ENCODE measurements at places on chromosomes 4 and X.

DNA sequence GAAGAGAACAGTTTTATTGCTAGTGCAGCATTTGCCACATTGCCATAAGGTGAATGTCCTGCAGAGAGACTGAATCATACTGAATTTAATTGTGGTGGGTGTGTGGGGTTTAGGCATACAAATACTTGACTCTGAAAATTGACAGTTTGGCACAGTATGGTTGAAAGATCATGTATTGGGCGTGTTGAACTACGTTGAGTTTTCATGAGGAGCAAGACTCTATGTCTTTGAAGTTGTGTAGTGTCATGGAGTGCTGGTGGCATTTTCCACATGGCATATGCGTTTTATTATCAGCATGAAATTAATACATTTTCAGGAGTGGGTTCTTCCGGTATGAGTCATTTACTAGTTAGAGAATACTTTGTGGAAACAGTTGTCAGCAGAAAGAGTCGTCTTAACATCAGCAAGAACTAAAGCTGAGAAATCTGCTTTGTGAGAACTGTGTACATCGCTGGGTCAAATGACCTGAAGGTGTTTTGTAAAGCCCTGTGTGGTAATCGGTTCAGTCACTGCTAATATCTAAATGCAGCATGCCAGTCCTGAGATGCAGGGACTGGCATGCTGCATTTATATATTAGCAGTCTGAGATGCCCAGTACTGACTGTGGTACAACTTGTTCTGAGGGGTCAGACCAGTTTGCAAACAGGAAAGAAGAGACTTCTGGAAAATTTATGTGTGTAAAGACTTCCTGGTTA is 50.3 kb downstream of the ARHGAP10 start:
- no peak for DNase-seq

GRCh38 chr4:77695774-77696173 is 90.2 kb downstream of the CXCL13 start:
- DNase-seq, result no peak

GRCh38 chr4:172404676-172405075 is 591.5 kb downstream of the GALNTL6 start:
- no peak for DNase-seq

- no peak for DNase-seq
Measured at GRCh38 chr4:13524504-13525243, 19.6 kb downstream of the NKX3-2 start.

DNA sequence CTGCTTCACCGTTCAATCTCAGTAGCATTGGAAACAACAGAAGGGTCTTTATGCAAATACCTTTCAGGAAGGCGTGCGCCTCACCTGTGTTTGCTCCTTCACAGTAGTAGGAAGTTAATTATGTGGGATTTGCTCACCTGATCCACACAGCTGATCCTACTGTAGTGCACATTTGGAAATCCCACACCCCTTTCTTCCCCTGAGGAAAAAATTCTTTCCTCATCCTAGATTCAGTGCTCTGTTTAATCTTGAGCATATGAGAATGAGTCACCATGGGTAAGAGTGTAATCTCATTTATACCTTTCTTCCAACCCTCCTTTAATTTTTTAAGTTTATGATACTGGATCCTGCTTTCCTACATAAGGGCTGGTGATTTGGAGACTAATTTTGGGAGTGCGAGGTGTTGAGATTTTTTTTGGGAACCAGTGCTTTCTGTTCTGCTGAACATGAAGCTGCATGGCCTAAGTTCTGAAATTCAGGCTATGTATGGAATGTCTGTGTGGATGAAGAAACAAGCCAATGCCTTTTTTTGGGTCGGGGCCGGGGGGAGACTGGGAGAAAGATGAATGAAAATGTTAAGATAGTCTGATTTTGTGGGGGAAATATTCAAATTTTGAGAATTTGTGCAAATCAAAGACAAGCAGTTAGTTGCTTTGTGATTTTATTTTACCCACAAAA is 19.0 kb downstream of the GAB1 start:
- DNase-seq, result no peak

DNA sequence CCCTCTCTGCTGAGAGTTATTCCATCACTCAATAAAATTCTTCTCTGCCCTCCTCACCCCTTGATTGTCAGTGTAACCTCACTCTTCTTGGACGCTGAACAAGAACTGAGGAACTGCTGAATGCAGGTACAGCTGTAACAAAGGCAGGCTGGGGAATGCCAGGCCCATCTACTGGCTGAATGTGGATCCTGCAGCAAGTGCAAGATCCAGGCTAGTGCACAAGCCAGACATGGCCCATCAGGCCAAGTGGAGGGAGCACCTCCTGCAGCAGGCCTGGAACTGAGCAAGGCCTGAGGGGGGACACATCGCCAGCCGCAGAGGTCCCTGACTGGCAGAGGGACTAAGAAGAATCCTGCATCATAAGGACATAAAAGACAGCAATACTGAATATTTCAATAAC is 411.8 kb upstream of the PCDH10 start:
- DNase-seq, result no peak

- no peak for DNase-seq
Measured at GRCh38 chr4:182292612-182293011, 49.4 kb downstream of the TENM3 start.

DNA sequence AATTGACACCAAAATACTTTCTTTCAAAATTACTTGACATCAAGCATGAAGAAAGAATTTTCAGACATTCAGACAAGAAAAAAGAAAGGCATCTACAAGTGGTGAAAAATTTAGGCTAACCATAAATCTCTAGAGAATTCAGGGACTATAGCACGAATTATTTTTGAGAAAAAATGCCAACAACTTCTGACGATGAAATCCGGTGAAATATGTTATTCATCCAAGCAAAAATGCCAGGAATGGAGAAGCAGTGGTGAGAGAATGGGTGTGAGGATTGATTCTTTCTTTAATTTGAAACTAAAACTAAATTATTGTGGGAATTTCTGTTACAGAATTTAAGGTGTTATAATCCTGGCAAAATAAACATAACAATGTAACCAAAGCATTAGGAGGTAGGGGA is 69.4 kb upstream of the SORBS2 start:
- DNase-seq, result no peak

- DNase-seq, result no peak
Measured at GRCh38 chrX:96576368-96576767, 108.3 kb upstream of the DIAPH2 start.

DNA sequence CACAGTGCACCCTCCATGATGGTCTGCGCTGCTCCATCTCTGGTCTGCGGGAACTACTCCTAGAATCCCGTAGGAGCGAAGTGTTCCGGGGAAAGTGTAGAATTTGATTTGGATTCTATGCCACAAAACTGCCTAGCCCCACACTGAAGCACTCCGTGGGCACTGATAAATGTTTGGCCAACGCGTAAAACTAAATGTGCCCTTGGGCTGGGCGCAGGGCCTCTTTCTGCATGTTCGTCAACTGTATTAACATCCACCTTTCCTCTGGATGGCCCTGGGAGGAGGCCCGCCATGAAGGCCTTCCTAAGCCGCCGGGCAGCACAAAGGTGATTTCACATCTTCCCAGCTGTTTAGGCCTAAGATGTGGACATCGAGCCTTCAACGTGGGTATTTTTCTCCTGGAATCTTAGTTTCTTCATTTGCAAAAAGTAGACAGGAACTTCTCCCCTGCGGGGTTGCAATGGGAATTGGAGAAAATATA is 2.6 kb downstream of the MSX1 start:
- no peak for DNase-seq

DNA sequence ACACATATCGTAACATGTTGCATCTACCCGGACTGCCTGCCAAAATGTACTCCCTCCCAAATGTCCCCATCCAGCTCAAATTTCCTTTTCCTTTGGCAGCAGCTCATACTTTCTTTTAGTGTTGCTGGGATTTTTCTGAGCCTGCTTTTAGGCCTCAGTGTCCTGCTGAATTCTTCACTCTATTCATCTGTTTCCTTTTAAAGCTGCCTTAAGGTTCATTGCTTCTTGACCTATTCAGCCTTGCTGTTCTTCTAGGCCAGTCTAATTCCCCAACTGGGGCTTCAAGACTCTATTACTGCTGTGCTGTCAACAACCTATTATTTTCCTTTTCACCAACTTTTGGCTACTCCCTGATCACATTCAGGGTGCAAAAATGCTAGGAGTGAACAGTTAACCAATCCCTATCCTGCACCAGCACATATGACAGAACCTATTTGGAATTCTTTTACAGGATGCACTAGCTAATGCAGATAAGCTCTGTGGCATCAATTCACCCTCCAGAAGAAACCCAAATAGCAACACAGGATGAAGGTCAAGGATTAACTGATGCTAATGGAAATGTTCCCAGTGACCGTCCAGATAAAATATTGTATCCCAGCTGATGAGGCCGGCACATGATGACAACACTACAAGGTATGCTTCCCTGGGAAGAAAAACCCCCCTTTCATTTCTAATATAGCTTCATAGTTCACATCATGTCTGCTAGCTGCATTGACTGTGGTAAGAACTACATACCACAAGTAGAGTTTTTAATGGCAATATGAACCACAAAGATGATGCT is 114.7 kb upstream of the TTC29 start:
- no peak for DNase-seq

- no peak for DNase-seq
Measured at GRCh38 chr4:144178414-144178813, 37.9 kb upstream of the GYPA start.

- no peak for DNase-seq
Measured at GRCh38 chr4:14924812-14925344, 77.4 kb upstream of the CPEB2 start.

DNA sequence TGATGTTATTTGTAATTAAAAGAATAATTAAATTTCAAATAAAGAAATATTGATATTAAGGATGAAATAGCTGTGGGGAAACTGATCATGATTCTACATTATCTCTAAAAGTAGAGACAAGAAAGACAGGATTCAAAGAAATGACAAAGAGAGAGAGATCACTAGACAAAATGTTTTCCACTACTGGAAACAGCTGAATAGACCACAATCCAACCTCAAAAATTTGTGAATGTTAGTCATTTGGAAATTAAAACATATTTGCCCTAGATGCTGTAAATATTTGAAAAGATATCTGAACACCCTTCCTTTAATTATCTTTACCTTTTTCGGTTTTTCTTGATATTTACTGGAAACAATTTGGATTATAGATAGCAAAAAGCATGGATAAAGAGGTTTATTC is 414.9 kb downstream of the CENPC start:
- no peak for DNase-seq

DNA sequence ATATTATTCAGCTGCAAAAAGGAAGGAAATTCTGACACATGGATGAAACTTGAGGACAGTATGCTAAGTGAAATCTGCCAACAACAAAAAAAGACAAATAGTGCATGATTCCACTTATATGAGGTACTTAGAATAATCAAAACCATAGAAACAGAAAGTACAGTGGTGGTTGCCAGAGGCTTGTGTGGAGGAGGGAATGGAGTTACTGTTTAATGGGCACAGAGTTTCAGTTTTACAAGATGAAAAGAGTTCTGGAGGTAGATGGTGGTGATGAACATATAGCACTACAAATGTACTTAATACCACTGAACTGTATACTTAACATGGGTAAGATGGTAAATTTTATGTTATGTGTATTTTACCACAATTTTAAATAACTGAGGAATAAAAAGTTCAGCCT is 212.0 kb upstream of the KLF3 start:
- DNase-seq, result no peak

GRCh38 chr4:130233377-130234047 is 1137.6 kb downstream of the C4orf33 start:
- no peak for DNase-seq

GRCh38 chrX:13283512-13283911 is 36.3 kb downstream of the ATXN3L start:
- no peak for DNase-seq

DNA sequence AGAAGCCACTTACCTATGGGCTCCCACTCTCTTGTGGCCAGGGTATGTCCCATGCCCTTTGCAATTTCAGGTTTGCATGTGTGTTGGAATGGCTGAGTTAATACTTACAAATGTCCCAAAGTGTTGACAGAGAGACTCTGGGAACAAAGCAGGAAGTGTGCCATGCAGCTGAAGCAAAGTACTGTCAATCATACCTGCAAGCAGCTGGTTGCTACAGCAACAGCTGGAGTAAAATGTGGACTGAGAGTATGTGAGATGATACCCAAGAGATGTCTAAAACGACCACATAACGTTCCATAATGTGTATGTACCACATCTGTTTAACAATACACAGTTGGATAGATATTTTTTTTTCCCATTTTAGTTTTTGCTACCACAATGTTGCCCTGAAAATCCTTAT is 82.8 kb upstream of the CAMK2D start:
- no peak for DNase-seq

GRCh38 chr4:143406523-143406922 is 69.8 kb downstream of the GAB1 start:
- DNase-seq, result no peak

DNA sequence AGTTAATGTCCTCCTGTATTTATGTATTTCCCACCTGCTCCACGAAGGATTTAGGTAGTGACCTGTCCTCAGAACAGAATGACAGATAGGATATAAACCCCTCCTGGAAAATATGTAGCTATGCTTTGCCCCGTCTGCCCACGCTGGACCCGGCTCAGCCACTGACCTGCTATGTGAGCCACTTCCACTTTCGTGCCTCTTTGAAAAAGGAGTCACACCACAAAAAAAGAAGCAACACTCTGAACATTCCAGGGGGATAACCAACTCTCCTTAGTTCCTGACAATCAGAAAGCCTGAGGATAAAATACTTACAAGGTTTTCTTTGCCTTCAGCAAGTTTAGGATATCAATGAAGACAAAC is 11.1 kb downstream of the ACSL1 start:
- DNase-seq, result no peak

GRCh38 chrX:19303256-19303880 is 40.4 kb upstream of the PDHA1 start:
- DNase-seq, result no peak

Data from NCI-H446 treated with DMSO at 0.1 percent for 48 hours (cell line).